ENCODE measurements at places on chromosomes 6 and 20.
A peak's percentile ranks its signal among the peaks of the same experiment; 100 is the strongest.

- DNase-seq, result no peak
Measured at GRCh38 chr20:35116258-35116657, 23.7 kb upstream of the TRPC4AP start.

- DNase-seq, result no peak
Measured at GRCh38 chr20:58192567-58192966, 35.9 kb downstream of the ANKRD60 start.

DNA sequence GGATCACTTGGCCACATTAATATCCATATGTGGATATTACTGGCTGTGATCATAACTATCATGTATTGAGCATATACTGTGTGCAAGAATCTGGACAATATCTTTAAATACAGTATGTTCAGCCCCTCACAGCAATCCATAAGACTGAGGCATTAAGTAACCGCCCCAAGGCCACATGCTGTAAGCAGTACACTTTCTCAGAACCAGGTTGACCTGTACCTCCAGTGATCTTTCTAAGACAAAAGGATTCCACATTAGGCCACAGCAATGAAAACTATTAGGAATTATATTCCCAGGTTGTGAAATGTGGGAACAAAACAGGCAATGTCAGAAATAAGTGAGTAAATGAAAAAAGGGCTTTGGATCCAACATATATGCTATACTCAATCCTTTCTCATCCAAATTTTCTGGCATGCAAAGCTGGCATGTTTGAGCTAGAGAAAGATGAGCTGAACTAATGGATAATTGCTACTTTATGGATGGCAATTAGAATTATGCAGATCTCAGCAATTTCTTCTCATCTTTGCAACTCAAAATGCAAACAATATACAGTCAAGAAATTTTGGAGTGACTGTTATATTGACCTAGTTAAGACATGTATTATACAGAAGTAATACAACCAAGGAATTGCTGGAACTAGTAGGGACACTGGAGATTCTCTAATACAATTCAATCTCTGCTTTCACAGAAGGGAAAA lies 86.9 kb downstream of the KIF6 start:
- DNase-seq, result no peak

DNA sequence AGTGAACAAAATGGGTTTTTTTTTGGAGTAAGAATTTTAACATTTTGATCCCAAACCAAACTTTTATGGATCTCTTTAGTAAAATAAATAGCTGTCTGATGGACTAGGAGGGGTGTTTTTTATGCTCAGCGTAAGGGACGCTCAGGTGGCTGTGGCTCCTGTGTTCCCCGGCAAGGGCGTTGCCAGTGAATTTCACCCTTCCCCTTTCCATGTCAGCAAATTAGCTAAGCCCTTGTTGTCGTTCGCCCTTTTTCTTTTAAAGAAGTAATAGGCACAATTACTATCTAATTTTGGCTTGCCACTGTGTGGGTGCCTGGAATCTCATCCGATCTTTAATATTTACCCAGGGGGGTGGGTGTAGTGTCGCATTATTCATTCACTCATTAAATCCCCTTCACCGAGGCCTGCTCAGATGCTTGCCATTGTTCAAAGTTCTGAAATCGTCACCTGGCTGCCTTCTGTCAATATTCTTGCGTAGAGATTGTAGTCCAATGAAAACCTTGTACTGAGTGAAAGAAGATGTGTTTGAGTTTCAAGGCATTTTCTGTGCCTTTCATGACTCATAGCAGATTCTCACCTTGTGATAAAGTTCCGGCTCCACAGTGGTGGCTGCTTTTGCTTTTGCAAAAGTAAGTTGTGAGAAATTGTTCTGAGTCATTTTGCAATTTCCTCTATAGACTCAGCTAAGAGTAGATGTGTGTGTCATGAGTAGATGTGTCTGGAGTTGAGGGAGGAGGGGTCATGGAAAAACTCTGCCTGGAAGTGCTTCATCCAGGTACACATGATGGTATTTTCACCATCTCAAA lies 40.0 kb upstream of the CLDN20 start:
- no peak for DNase-seq

- DNase-seq, result no peak
Measured at GRCh38 chr6:41405941-41406727, 70.7 kb downstream of the NCR2 start.

DNA sequence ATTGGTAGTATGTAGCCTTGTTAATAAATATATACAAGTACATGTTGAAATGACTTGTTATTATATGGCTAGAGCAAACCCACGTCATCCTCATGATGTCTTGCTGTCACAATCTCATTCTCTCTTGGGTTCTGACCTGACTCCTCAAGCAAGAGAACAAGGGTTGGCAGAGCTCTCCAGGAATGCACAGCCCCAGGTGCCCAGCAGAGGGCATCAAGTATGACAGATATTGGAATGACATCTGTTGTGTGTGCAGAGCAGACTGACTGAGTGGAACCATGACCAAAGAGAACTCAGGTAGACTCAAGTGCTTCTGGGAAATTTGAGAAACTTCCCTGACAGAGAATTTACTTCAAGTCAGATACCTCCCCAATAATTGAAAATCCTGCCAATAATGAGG lies 90.6 kb downstream of the PAX1 start:
- DNase-seq, result no peak

DNA sequence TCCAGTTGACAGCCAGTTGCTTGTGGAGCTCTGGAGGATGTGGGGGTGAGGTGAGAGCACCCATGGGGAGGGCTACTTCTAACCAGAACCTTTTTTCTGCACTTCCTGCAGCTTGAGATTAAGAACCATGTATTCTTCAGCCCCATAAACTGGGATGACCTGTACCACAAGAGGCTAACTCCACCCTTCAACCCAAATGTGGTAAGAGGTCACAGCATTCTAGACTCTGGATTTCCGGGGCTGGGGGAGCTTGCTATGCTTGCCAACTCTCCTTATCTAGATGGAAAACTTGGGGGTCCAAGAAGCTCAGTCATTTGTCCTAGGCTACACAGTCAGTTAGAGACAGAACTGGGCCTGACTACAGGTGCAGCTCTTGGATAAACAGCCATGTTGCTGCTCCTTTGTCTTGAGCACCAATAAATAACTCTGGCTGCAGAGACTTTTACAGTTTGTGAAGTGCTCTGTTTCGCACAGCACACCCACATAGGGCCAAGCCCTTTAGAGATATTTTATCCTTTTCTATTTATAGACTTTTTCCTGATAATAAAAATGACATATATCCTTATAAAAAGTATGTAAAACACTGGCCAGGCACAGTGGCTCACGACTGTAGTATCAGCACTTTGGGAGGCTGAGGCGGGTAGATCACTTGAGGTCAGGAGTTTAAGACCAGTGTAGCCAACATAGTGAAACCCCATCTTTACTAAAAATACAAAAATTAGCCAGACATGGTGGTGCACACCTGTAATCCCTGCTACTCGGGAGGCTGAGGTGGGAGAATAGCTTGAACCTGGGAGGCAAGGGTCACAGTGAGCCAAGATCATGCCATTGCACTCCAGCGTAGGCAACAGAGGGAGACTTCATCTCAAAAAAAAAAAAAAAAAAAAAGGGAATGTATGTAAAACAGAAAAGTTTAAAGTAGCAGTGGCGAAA lies 10.6 kb upstream of the IFT52 start:
- DNase-seq, result no peak

DNA sequence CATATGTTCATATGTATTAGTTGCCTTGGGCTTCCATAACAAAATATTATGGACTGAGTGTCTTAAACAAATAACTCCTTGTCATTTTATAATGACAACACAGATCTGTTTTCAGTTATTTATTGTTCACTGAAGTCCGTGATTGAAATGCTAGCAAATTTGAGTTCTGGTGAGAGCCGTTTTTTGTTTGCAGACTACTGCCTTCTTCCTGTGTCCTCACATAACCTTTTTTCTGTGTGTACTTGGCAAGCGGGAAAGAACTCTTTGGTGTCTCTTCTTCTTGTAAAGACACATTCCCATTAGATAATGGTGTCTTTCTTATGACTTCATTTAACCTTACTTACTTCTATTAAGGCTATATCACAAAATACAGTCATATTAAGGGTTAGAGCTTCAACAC lies 482.9 kb upstream of the EYS start:
- peak; percentile 45 for DNase-seq

- DNase-seq, result no peak
Measured at GRCh38 chr6:497258-497657, 105.7 kb downstream of the IRF4 start.

GRCh38 chr6:109079981-109080380 lies 14.7 kb downstream of the SESN1 start:
- DNase-seq, result no peak

GRCh38 chr20:12289465-12289864 lies 371.8 kb downstream of the BTBD3 start:
- no peak for DNase-seq

DNA sequence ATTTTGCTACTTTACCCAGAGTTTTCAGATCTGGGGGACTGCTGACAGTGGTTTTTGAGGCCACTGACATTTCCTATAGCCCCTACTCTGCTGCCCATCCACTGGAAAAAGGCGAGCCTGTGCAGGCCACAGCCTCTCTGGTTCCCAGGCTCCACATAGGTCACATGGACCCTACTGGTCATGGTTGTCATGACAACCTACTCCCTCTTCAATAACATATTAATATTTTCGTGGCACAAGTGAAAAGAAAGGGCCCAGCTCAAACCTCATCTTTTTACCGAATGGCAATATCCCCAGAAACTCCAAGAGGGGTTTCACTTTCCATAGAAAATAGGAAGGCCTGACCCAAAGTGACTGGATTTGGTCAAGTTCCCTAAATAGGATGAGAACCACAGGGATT lies 11.0 kb upstream of the FOXO3 start:
- DNase-seq, result no peak

GRCh38 chr20:16337707-16338106 lies 235.5 kb downstream of the KIF16B start:
- no peak for DNase-seq

DNA sequence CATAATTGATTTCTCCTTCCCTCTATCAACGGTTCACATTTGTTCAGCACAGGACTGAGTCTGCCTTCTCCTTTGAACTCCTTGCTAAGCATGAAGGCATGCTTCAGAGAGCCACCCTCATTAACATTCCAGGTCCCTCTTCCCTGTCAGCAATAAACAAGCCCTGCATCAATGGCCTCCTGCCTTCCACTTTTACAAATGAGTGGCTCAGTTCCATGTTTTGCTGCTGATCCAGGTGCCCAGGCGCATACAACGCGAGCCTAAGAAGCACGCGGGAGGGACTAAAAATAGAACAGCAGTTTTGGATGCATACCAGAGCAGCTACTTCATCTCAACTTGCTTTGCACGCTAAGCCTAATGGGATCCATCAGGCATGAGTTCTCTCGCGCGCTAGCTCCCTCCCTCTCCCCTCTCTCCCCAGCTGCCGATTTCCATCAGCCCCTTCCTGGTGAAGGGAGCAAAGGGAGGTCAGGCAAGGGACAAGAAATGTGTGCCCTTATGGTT lies 53.4 kb downstream of the TRAF3IP2 start:
- peak; percentile 64 for DNase-seq

DNA sequence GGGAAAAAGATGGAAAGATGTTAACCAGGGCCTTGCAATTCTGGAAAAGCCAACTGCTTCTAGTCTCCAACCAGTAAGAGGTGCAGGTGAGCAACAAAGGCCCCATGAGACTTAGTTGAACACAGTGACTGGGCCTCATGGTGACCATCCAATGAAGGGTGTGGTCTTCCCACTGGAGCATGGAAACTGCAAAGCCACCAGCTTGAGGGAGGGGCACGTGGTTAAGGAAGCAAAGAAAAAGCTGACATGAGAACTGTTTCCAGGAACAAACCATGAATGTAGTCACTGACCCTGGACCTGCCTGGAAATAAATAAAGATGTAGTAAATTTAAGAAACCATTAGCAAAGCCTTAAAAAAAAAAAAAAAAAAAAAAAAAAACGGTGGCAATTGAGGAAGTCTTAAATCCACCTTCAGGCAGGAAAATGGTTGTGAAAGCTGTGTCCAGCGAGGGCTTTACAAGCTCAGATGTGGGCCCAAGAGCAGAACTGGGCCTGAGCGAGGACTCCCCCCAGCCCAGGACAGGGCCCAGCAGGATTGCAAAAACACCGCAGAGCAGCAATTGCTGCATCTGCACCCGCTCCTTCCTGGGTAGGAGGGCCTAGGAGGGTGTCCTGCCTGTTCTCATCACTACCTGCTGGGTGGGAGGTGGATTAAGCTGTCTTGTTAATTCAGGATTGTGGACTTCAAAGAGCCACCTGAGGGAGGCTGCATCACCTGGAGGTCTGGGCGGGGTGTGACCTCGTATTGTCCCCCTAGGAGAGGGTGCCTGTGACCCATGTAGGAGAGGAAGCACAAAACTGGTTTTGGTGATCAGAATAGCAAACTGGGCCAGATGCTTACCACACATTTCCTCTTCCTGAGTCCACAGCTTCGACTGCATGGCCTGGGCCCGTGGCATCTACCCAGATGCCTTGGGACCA lies 10.3 kb downstream of the GFRA4 start:
- DNase-seq, result no peak

DNA sequence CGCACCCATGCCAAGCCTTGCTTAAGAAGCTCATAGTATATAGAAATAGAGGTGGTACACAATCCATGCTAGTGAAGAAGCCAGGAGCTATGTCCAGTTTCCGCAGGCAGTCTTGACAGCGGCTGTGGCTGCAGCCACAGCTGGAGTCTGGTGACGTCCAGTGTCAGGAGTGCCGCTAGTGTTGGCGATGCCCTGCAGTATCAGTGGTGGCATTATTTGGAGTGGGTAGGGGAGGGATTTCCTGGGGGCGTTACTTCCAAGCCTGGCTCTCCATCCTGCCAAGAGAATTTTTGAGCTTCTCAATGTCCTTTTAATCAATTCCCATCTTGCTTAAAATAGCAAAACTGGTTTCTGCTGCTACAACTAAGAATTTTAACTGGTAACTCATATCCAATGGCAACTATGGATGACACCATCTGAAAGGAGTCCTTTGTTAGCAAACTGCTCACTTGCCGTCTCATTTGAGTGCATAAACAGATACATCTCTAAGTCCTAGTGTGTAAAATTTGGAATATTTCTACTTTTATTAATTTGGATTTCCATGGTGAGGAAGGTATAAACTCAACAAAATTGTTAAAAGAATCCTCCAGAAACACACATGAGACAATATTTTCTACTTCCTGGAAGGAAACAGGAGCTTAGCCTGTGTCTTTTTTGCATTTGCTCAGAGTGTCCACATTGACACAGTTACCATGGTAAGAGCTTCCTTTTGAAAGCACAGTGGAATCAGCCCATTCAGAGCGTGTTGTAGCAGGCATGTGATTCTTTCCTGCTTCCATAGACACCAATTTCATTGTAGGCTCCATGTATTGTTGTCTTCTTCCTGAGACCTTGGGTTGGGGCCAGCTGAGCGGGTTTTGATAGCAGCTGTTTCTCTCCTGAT lies 44.6 kb upstream of the PXDC1 start:
- peak; percentile 84 for DNase-seq

DNA sequence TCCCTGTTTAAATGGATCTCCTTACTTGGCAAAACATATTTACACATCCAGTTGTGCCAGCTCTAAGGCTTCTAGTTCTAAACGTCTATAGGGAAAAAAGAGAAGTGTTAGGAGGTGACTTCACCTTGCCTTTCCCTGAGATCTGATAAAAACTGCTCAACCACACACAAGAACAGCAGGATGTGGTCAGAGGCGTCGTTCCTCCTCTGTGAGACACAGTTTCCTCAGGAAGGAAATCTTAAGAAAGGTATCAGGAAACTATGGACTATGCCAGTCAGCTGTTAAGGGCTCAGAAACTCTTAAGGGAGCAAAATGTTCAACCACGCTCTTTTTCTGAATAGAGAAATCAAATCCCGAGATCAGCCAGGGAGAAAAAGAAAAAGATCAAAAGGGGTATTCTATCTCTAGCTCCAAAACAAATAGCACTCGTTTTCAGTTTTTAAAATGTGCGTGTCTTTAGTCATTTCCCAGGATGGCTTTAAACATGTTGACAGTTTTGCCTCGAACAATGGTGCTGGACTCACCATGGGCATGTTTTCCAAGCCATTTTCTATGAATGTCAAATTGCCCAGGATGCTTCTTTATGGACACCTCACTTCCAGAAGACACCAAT lies 154.5 kb downstream of the HACE1 start:
- DNase-seq, result no peak
